CD4-positive, alpha-beta T cell treated with Interleukin-21 for 1 hour (primary cell): ENCODE measurements at places on chromosomes 1 and 21.

- DNase-seq: no peak
Measured at GRCh38 chr1:172277275-172277674, 143.2 kb upstream of the C1orf105 start.

DNA sequence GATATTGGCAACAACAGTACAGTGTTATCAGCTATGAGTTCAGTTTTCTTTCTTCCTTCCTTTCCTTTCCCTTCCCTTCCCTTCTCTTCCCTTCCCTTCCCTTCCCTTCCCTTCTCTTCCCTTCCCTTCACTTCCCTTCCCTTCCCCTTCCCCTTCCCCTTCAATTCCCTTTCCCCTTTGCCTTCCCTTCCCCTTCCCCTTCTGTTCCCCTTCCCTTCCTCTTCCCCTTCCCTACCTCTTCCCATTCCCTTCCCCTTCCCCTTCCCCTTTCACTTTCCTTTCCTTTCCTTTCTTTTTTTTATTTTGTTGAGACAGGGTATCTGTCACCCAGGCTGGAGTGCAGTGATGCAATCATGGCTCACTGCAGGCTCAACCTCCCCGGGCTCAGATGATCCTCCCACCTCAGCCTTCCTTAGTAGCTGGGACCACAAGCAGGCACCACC lies 72.3 kb upstream of the CAPZB start:
- DNase-seq: no peak

DNA sequence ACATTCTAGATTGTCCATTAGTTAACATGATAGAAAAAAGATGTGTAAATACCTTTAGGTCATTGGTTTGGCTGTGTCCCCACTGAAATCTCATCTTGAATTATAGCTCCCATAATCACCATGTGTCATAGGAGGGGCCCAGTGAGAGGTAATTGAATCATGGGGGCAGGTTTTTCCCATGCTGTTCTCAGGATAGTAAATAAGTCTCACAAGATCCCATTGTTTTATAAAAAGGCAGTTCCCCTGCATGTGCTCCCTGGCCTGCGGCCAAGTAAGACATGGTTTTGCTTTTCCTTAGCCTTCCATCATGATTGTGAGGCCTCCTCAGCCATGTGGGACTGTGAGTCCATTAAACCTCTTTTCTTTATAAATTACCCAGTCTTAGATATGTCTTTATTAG lies 32.5 kb upstream of the SLC44A5 start:
- DNase-seq: no peak

GRCh38 chr1:68111519-68112436 lies 61.4 kb upstream of the DIRAS3 start:
- no peak for DNase-seq

- no peak for DNase-seq
Measured at GRCh38 chr1:31345635-31346034, 27.2 kb downstream of the FABP3 start.

DNA sequence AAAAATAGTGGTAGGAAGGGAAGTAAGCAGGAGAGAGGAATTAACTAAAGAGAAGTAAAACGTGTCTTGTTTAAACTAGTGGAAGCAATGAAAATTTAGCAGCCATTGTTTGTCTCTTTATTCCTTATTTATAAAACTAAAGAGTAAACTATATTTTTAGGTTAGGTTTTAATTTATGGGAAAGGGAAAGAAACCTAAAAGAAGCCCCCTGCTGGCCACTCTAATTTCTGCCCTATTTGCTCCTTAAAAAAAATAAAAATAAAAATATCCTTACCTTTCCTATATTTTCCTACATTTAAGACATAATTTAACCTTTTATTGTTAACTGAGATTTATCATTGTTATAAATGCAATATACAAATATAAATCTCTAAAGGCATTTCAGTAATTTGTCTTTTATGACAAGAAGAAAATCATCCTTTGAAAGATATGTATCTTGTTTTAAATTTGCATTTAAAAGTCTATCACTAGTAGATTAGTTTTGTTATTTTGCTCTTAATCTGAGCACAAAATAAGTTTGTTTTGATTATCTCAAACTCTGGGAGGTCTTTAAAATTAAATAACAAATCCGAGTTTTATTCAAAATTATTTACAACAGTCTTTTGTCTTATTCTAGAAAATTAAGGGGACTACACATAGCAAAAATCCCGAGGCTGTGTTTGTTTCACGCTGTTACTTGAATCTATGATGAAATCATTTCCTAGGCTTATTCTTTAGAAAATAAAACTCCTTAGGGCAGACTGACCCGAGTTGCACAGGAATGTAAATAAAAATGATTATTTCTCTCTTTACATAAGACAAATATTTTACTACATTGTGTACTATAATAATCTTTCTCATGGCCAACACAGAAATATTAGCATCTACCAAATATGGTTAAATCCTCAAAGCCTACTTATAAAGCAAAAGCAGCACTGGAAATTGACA lies 201.7 kb downstream of the NRIP1 start:
- no peak for DNase-seq

DNA sequence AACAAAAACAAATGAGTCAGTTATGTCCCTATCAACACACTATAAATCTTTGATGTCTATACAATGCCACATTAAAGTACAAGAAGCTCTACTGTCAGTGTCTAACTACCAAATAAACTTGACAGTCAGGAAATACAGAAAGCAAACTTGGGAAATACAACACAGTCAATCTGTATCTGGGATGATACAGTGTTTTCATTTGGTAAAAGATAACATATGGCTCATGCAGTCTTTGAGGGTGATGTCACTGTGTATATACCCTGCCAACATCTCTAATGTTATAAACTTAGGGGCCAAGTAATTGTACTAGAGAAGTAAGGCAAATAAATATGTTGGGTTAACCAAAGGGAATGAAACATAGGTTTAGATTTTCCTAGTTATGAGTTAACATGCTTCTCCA lies 552.5 kb upstream of the ADAMTS5 start:
- DNase-seq: no peak

GRCh38 chr1:205072881-205073280 lies 11.4 kb downstream of the TMEM81 start:
- DNase-seq: no peak

DNA sequence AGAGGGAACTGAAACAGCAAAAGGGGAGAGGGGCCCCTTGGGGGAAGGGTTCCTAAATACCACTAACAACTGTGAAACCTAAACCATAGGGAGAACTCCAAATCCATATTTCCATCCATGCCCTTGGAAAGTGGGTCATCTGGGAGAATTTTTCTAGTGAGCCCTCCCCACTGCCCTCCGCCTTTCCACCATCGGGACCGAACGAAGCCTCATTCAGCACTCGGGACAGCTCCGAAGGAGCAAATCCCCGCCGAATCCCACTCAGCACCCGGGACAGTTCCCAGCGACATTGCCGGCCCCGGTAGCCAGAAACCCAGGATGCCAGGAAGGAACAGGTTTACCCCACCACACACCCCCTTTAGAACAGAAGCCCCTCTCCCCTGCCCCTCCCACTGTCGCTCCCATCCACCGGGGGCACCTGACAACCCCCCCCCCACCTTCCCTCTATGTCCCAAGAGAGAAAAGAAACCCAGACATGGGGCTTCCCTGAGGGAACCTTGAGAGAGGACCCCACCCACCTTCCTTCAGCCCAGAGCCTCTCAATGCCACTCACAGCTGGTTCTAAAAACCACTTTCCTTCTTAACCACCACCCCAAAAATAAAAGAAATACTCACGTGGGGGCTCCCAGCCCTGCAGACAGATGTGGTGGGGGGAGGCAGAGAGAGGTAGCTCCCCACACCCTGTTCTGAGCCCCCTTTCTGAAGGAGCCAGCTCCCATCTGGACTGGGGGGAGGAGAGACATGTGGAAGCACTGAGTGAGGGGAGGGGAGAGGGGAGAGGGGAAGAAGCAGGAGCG lies 4.5 kb downstream of the DLGAP3 start:
- peak; percentile 37 for DNase-seq

DNA sequence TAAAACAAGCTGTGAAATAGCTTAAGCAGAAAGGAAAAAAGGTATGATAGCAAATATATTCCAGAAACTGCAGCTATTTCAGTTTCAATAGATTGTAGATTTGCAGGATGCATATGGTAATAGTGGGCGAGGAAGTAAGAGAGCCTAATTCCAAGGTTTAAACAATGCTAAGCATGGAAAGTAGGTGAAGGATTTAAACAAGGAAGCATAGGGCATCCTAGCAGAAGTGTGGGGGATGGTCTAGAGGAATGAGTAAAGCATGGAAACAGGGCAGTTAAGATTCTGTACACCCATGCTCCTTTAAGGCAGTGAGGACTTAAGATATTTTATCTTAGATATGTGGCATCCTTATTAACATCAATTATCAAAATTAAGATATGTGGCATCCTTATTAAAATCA lies 2.6 kb downstream of the IVNS1ABP start:
- DNase-seq: no peak

- DNase-seq: no peak
Measured at GRCh38 chr1:28147264-28148094, 29.0 kb downstream of the PTAFR start.
